ENCODE measurements at places on chromosomes 16 and 17.

DNA sequence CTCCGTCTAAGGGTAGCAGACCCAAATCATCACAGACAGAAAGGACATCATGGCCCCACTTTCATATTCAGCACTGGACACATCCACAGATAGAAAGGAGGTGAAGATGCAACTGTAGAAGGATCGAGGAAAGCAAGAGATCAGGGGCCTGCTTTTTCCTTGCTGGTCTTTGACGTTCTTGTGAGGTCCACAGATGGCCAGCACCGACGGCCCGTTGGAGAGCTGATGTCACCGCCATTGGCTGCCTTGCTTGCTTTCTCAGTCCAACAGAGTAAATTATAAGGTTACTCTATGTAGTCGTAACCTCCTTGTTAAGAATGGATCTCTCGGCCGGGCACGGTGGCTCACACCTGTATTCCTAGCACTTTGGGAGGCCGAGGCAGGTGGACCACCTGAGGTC is 5.1 kb upstream of the RBFOX3 start:
- no peak for DNase-seq

DNA sequence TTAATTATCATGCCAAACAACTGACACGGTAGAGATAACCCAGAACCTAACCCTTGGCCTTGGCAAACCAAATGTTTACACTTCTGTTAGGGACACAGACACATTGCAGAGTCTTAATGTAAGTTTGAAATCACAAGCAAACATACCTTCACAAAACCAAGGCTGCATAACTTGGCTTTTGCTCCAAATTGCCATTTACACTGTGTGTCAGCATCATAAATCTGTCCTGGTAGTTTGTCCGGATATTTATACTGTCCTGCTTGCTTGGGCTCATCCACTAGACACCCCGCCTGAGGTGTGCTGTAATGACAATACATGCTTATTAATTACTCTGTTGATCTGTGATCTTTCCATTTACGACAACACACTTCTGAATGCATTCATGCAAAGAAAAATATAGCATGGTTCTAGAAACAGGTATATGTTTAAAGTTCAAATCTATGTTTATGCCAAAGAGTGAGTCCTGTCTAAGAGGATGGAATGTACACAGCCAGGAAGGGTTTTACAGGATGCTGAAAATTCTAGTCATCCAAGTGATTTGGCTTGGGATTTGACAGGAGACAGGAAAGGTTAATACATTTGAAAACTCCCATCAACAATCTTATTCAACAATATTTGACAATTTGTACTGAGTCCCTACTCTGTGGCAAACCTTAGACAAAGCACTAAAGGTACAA is 81.1 kb downstream of the ADAMTS18 start:
- DNase-seq: no peak

GRCh38 chr16:49278944-49279725 is 2.5 kb downstream of the CBLN1 start:
- no peak for DNase-seq

DNA sequence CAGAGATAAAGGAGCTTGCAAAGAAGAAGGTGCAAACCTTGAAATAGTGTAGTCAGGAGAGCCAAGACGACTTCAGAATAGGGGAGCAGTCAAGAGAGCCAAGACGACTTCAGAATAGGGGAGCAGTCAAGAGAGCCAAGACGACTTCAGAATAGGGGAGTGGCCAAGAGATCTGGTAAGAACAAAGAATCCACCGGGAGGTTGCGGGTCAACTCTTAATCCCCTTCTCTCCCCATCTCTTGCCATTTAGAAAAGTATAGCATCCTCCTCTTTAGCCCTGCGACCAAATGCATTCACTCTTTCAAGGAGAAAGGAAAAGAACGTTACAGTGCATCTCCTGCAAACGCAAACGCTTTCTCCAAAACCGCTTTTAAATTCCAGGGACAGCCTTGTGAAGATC is 713 bp downstream of the KNOP1 start:
- no peak for DNase-seq

DNA sequence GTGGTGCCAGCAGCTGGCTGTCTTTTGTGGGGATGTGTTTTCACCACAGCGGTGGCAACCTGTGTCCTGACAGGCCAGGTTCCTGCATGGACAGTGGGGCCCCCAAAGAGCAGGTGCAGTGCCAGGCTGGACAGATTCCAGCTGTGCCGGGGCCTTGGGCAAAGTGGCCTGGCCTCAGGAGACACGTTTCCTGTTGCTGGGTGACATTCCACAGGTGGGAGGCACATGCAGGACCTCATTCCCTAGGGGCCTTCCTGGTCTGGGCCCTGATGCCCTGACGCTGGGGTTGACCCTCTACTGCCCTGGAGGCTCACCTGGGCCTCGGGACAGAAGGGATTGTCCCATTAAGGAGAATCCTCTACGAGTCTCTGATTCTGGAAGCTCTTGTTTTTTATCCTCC is 182.4 kb downstream of the RAB11FIP4 start:
- no peak for DNase-seq

GRCh38 chr16:48378836-48379235 is 6.4 kb downstream of the SIAH1 start:
- DNase-seq: no peak

DNA sequence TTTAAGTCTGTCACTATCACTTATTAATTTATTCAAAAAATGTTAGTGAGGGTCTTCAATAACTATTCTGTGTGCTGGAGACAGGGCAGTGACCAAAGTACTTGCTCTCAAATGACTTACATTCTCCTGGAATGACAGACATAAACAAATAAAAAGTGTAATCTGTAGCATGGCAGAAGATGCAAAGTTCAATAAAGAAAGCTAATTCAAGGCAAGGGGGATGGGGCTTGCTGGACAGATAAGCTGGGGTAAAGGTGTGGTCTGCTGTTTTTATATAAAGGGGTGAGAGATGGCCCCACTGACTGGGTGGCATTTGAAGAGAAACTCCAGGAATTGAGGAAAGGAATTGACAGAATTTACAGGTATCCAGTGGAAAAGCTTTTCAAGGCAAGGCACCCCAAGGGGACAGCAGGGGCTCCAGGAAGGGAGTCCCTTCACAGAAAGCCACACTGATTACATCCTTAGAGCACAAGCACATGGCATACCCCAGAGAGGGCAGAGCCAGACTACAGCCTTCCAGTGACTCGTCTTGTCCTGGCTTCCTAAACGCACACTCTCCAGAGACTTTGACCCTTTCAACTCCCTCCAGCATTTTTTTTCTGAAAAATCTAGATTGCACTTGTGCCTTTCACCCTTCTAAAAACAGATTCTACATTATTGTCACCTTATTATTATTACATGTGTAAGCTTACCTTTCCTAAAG is 123.7 kb upstream of the HS3ST3A1 start:
- DNase-seq: no peak

DNA sequence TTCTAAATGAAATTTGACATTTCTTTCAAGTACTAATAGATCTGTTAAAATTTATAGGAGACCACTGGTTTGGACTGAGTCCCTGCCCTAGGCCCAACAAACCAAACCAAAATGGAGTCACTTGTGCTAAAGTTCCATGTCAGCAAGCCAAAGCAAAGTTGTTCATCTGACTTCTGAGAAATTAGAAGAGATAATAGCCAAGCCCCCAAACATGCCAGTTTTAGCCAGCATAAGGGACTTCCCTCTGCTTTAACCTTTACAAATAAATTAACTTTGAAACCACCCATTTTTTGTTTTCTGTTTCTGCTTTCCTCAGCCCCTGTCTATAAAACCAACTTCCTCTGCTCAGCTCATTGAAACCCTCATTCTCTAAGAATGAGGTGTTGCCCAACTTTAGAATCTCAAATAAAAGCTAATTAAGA is 18.9 kb downstream of the CDR2 start:
- no peak for DNase-seq

- DNase-seq: no peak
These were observed 13.0 kb downstream of the MYBBP1A start for GRCh38 chr17:4542003-4542725.

DNA sequence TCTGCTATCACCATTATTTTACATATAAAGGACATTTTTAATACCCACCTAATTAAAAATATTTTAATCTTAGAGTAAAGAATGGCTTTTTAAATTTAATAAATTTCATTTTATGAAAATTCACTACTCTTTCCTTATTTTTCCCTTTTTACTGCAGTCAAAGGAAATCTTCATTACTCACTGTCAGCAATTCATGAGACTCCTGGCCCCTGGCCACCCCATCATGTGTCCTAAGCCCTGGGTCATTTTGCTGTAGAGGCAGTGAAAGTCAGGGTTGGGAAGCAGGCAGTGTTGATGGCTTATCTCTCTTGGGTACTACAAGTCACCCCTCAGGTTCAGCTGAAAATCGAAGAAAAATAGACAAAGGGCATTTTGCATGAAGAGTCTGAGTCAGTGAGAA is 468.6 kb upstream of the CCL2 start:
- DNase-seq: no peak

GRCh38 chr16:57720142-57720575 is 15.4 kb upstream of the KATNB1 start:
- DNase-seq: peak; percentile 2

DNA sequence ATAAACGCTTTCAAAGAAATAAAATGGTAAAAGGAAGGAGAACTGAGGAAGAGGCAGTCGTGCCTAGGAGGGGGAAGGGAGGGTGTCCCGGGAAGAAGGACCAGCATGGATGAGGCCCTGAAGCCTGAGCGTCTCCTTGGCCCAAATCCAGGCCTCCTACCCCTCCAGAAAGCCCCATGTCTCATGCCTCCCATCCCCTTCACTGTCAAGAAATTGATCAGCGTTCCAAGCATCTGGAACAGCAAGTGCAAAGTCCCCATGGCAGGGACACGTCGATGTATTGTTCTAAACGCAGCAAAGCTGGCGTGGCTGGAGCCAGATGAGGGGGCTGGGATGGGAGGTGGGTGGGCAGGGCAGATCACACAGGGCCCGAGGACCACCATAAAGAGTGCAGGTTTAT is 22.6 kb downstream of the SEC14L5 start:
- DNase-seq: no peak

DNA sequence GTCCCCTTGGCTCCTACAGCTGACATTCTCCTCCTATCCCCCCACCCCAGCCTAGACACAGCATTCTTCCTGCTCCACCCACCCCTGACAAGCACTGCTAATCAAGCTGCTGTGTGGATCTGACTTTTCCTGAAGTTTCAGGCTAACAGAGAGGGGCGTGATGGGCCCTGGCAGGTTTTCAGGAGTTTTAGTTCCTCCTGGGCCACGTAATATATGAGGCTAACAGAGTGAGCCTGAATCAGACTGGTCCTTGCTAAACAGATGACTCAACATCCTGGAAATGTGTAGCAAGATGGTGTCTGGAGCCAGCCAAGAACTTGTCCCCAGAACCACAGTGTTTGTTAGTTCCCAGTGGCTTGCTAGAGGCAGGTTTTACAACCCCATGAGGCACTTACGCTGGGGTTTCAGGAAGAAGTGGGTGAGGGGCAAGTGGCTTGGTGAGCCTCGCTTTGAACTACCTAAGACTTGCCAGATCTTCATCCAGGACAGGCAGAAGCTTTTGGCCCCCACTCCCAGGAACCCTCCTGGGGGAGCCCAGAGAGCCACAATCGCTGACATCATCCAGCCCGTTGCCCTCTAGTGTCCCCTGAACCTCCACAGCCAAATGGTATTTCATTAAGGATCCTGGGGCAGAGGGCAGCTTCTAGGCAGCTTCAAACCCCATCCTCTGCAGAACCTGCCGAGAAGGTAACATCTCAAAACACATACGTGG is 15.9 kb downstream of the TMEM92 start:
- peak; percentile 85 for DNase-seq

DNA sequence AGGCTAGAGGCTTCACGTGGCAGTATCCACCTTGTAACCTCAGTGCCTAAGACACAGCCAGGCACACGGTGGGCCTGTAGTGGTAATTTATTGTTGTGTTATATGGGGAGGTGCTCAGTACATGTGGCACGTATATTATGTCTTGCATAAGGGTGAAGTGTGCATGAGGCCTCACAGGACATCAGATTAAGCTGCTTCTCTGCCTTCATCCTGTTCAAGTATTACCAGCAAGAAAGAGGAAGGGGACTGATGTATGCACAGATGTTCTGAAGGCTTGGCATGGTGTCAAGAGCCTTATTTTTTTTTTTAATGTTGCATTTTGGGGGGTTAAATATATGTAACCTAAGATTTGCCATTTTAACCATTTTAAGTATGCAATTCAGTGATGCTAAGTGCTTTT is 71.6 kb downstream of the ABCC1 start:
- no peak for DNase-seq

GRCh38 chr17:36740157-36740556 is 138.8 kb downstream of the MRM1 start:
- DNase-seq: no peak

GRCh38 chr17:52395308-52395707 is 236.8 kb upstream of the CA10 start:
- no peak for DNase-seq

DNA sequence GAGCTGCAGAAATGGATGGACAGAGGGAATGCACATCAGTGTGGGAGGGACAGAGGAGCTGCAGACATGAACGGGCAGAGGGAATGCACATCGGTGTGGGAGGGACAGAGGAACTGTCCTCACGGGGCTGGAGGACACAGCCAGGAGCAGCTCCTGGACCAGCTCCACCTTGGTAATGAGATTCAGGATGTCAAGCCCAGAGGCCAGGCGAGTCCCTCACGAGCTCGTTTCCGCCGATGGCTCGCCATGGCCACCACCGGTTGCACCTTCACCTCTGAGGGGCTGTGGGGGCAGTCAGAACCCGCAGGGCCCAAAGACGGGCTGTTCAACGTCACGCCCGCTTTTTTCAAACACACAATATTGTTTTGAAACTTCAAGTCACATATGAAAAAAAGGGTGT is 56.2 kb downstream of the RPH3AL start:
- DNase-seq: no peak

DNA sequence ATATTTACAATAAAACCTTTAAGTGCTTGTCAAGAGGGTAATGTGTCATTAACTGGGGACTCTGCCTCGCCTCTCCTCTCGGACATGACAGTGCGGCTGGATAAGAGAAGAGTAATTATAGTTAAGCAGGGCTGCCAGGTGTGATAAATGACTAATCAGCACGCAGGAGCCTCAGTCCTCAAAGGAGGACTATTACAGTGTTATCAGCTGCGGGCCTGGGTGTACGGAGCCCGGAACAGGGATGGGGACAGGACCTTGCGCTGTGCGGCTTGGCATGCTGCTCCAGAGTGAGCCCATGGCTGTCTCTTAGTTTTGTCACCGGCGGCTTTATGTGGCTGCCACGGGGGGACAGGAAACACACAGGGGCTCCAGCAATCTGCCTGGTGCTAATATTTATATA is 607.2 kb downstream of the MAF start:
- DNase-seq: no peak

- no peak for DNase-seq
These were observed 443.9 kb downstream of the TMEM114 start for GRCh38 chr16:8146256-8147012.

- no peak for DNase-seq
These were observed 111.7 kb downstream of the TANGO6 start for GRCh38 chr16:68954911-68955635.

GRCh38 chr16:87844120-87844733 is 25.1 kb downstream of the SLC7A5 start:
- no peak for DNase-seq

DNA sequence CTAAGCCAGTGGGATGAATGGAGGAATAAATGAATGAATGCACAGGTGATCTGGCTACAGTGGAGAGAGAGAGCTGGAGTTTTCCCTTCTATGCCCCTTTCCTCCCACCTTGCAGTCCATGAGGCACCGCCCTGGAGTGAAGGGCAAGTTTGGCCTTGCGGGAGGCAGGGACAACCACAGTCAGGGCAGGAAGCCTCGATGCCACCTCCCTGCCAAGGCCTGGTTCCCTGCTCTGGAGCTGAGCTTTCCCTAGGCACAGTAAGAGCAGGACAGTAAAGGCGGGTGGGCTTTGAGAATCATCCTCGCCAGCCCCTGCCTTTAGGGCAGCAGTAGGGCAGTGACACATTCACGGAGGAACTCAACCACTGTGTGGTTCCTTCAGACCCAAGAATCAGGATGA is 72.6 kb downstream of the RBFOX3 start:
- DNase-seq: no peak

- peak; percentile 35 for DNase-seq
These were observed 6.2 kb upstream of the EVI2A start for GRCh38 chr17:31327534-31328159.
